ENCODE measurements at places on chromosomes 3 and 15.

DNA sequence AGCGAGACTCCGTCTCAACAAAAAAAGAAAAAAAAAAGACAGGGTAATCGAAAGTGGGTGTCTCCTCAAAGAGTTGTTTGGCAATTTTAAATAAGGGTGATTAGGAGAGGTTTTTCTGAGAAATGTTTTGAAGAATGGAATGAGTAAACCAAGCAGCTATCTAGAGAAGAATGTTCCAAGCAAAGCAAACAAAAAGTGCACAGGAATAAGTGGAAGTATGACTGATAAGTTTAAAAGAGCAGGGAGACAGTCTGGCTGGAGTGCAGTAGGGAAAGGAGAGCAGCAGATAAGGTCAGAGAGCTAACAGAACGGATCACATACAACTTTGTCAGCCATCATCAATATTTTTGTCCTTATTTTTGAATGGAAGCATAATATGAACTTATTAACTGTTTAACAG lies 853.5 kb downstream of the TUSC7 start:
- no peak for DNase-seq

- no peak for DNase-seq
Measured at GRCh38 chr15:37837276-37837675, 97.2 kb upstream of the TMCO5A start.

DNA sequence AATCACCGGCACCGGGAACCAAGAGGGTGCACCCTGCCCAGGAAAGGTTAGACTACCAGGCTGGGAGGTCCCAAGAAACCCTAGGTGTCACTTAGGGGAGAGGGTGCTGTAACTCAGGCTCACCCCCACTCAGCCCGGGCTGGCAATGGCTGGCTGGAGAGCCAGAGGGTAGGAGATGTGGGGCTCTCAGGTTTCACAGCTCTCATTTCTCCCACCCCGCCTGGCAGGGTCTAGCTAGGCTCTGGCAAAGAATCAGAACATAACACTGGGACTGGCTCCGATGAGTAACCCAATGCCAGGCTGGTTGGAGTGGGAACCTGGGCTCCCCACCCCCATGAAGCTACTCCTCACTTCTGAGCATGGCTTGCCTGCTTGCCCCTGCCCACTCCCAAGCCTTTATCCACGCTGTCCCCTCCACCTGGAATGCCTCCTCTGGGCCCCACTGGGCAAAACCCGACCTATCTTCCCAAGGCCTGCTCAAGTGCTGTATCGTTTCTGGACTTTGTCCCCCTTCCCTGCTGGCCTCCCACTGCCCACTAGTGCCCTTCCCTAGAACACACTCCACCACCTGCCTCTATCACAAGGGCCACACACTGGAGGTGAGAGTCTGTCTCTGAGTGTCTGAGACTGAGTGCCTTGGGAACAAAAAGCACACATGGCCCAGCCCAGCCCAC lies 2.0 kb downstream of the CIB2 start:
- no peak for DNase-seq

- no peak for DNase-seq
Measured at GRCh38 chr15:38691965-38692788, 127.6 kb upstream of the RASGRP1 start.

DNA sequence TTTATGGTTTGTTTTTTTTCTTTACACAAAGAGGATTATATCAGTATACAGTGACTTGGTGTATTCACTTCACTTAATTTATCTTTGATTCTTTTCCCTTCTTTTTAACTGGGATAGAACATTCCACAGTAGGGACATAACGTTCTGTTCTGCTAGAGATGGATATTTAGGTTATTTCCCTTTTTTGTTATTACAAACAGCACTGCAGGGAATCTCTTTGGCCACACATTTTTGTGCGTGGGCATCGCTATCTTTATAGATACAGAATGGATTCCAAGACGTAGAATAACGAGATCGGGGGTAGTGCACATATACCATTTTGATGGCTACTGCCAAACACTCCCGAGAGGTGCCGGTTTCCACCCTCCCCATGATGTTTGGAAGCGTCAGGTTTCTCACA lies 44.8 kb downstream of the PXYLP1 start:
- DNase-seq, result no peak

DNA sequence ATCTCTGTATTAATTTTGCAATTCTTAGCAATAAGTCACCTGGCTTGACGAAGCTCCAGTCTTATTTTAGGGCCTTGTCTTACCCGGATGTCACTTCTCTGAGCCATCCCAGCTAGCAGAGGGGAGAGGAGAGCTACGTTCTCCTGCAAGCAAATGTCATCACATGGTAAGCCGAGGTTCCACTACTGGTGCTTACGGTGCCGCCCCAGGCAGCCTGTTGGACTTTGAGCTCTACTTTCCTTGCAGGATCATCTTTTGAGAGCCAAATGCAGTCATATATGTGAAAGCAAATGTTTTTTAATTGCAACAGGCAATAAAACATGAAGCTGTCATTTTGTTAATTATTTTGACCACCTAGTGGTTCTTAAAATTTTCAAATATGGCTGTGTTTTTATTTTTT lies 140.9 kb downstream of the FAM43A start:
- DNase-seq, result no peak

DNA sequence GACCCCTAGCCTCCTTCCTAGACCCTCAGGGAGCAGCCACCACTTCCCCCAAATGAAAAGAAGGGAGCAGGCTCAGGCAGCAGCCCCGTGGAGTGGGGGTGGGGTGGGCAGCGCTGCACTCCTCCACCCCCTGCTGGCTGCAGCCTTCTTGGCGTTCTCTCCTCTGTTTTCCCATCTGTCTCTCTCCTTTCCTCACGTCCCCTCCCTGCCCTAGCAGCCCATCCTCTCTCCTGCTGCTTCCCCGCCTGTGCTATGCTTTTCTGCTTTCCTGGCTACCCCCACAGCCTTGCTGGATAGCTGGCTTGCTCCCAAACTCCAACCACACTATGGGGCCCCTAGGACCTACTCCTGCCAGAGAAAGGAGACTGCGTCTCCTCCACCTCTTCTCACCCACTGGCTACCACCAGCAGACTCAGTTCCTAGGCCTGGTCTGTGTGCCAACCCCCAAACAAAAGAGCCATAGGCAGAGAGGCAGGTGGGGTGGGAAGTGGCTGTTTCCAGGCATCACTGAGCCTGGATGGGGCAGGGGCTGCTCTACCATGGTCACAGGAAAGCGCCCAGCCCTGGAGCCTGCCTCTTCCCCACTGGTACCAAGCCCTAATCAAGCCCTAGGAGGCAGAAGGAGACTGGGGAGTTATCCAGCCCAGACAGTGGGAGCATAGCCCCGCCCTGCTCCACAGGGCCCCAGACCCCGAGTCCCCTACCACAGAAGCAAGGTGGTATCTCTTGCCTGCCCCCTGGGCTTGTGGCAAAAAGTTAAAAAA lies 3.4 kb upstream of the DISP2 start:
- no peak for DNase-seq

DNA sequence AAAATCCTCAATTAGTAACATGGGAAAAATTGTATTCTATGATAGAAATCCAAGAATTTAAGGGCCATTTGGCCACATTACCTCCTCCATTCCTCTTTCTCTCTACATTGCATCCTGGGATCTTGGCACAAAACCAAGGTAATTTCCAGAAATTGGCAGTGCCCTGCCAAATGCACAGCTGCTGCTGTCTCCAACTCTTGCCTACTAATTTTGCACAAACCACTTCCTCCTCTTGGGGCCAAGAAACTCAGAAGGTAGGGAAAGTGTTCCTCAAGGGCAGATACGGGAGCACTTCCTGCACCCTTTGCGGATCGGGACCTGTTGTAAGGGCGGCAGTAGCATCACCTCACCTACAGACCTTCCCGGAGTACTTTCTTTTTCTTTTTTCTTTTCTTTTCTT lies 57.8 kb downstream of the MAP3K13 start:
- no peak for DNase-seq
